ENCODE measurements at places on chromosomes 6 and 20.

DNA sequence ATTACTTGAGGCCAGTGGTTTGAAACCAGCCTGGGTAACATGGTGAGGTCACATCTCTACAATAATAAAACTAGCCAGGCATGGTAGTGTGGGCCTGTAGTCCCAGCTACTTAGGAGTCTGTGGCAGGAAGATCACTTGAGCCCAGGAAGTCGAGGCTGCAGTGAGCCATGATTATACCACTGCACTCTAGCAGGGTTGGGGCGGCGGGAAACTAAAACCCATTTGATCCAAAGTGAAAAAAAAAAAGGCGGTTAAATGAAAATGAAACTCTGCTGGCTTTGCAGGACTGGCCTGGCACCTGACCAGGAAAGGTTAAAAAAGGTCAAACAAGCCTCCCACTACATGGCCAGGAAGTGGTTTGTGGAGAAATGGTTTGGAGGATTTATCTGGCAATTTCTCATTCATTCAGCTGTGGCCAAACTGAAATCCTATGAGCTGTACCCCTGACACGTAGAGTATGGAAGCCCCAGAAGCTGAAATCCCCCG is 36.6 kb downstream of the MTRES1 start:
- DNase-seq = peak; percentile 44

DNA sequence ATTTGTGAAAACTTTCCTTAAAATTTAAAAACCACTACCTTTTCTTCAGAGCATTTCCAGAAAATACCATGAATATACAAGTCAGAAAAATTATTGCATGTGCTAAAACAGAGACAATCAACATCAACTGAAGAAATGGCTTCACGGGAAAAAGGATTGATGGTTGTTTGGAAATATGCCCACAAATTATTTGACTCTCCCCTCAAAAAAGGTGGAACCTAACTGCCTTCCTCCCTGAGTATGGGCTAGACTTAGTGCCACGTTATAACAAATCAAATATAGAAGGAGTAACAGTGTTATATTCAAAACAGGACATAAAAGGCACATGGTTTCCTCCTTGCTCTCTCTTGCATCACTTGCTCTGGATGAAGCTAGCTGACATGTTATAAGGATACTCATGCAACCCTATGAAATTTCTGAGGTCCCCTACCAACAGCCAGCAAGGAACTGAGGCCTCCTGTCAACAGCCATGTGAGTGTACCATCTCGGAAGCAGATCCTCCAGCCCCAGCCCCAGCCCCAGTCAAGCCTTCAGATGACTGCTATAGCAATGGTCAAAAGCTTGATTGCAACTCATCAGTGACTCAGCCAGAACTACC is 8.4 kb downstream of the BTBD9 start:
- no peak for DNase-seq

DNA sequence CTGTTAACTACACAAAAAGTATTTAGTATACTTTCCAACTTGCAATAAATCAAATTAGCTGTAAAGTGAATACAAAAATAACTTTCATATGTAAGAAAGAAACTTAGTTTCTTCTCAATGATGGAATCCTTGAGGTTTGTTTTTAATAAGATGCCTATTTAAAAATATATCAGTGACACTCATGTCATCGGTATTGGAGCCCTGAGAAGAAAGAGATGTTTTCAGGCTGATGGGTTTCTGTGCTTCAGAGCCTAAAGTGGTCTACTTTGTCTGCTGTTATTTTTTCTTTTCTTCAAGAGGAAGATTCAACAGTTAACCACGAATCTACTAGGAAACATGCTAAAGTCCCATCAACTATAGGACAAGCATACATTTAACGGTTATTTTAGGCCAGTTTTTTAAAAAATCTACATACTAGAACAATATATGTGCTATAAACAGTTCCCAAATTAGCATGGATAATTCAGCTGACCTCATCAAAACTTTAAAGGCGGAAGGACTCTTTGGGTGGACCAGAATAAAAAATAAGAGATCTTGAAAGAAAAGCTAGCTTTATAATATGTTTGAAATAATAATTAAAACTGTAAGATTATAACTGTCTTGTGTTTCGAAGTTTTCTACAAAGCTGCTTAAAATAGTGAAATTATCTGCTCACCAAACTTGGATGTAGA is 147.0 kb upstream of the SAMD5 start:
- no peak for DNase-seq

DNA sequence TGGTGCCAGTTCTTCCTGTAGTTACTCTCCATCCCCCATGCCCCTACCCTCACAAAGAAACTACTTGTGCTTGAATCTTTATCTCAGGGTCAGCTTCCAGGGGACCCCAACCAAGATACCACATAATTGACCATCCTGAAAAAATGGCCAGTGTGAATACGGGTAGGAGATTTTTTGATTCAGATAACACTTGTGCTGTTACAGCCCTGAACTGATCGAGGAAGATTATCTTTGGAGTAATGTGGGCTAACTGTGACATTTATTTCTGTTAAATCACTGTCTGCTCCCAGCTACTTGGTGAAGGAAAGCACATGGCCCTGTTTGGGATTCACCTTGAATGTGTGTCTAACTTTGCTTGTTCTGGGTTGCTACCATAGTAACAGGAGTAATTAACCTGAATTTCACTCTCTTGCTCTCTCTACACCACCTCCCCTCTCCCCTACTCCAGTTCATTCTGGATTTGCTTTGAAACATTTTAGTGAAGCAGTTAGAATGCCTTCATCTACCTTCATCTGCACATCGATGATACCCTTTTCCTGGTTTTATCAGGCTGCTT is 219.6 kb upstream of the CHD6 start:
- no peak for DNase-seq

DNA sequence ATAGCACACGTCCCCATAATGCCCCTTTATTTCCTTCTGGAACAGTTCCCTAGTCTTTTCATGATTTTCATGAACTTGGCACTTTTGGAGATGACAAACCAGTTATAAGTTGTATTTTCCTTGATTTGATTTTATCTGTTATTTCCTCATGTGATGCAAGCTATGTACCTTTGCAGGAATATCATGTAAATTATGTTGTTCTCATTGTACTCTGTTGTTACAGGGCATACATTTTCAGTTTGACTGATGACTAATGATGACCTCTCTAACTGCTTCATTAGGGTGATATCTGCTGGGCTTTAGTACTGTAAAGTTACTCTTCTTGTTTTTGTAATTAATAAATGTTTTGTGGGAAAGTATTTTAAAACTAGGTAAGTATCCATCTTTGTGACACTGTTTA is 147.3 kb downstream of the ZFAND3 start:
- DNase-seq = no peak

GRCh38 chr20:11436113-11436905 is 481.4 kb upstream of the BTBD3 start:
- no peak for DNase-seq

- DNase-seq = no peak
These were observed 279.4 kb upstream of the MAN1A1 start for GRCh38 chr6:119628691-119629594.

- DNase-seq = no peak
These were observed 1.4 kb downstream of the BTN1A1 start for GRCh38 chr6:26501482-26501986.

DNA sequence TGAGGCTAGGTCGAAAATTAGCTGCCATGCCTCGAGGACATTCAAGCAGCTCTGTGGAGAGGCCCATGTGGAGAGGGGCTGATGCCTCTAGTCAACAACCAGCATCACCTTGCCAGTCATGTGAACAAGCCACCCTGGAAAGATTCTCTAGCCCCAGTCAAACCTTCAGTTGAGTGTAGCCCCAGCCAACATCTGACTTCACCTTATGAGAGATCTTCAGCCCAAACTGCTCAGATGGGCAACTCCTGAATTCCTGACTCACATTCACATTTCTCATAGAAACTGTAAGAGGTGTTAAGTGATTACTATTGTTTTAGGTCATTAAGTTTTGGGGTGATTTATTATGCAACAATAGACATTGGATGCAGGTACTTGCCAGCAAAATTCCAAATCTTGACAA is 44.9 kb downstream of the GJA10 start:
- no peak for DNase-seq

- DNase-seq = no peak
These were observed 363.8 kb upstream of the SULF2 start for GRCh38 chr20:48148916-48149672.

GRCh38 chr6:126064257-126064747 is 78.0 kb downstream of the TRMT11 start:
- DNase-seq = no peak

- peak; percentile 28 for DNase-seq
These were observed 158.5 kb upstream of the PMEPA1 start for GRCh38 chr20:57868310-57868709.

GRCh38 chr6:12572896-12573827 is 143.4 kb upstream of the PHACTR1 start:
- DNase-seq = no peak

DNA sequence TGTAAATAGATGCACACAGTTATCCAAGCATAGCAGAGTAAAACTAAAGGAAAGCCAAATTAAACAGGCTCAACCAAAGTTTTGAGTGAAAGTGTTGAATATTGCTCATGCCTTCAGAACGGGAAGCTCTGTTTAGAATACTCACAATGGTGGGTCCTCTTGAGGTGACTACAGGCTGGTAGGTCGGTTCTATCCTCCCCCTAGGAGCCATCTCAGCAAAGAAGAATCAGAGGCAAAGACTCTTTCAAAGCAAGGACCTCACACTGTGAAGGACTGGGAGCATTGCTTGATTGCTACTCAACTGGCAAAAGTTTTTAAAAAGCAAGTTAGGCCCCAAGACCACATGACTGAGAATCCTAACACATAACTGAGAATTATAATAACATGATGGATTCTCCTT is 88.4 kb upstream of the JAG1 start:
- no peak for DNase-seq

DNA sequence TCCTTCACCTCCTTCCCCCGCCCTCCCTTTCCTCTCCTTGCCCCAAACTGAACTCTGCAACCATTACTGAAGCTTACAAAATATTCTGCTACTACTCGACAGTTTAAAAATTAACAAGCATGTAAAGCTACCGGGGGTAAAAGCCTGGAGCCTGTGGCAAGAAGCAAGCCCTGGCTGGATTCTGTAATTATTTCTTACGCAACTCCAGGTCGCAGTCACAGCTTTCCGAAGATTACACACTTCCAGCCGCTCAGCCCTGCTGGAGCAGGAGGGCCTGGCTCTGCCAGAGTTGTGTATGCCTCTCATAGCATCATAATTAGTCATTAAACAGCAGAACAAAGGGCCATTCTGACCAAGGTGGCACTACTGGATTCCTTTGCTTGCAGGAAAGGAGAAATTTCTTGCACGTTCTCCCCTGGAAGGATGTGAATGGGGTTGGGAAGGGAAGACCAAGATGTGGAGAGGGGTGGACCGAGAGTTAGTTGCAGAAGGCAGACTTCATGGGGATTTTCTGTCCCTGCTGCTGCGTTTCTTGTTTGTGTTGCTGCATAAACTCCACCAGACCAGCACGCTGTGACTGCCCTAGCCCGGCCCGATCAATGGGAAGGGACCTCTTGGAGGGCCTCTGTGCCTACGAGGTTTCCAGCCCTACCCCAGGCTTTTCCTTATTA is 23.6 kb downstream of the FOXQ1 start:
- DNase-seq = no peak

DNA sequence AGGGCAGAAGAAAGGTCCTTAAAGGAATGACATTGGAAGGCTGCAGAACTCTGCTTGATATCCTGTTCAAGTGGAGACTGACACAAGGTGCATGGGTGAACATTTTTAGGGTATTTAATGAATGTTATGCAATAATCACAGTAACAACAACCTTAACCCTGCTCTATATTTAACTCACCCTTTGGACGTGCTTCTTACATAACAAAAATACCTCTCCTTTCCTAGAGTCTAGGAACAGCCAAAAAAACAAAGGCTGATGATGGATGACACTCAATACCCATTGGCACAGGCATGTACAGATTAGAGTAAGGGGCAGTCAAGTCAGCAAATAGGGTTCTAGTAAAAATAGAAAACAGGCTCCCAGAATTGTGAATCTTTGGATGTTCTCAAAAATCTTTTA is 30.6 kb downstream of the ROS1 start:
- DNase-seq = no peak

DNA sequence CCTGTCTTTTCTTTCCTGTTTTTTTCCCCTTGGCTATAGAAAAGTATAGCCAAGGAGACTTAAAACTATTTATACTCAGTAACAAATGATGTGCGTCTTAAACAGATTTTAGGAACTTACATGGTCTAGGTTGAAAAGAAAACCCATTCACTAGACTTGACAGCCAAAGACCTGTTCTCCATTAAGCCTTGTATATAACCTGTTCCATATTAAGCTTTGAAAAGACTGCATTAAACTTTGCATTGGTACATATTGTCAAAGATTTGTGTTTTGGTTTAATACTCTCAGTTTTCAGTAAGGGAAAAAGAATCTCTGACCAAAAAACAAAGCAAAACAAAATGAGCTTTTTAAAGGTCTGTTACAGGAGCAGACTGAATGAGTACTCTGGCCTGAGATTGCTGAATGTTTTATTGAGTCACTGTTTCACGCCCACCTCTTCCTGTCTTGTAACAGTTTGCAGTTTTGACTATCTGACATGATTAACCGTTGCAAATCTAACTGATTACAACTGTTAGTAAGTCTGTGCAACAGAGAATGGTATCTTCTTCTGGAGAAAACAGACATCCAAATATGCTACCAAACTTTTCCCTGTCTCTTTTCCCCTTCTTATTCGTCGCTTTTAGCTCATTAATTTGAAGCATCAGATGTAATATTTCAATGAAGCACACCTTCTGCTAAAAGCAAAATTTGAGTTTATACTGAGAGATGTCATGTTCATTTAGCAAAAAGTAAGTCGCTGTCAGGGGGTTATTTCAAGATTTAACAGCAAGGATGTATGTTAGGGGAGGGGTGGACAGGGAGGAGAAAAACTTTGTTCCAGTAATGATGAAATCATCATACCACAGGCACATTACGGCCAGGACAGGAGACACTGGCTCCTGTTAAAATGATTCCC is 59.1 kb upstream of the SUPT3H start:
- no peak for DNase-seq

GRCh38 chr6:125639466-125640020 is 109.9 kb upstream of the HEY2 start:
- DNase-seq = no peak

DNA sequence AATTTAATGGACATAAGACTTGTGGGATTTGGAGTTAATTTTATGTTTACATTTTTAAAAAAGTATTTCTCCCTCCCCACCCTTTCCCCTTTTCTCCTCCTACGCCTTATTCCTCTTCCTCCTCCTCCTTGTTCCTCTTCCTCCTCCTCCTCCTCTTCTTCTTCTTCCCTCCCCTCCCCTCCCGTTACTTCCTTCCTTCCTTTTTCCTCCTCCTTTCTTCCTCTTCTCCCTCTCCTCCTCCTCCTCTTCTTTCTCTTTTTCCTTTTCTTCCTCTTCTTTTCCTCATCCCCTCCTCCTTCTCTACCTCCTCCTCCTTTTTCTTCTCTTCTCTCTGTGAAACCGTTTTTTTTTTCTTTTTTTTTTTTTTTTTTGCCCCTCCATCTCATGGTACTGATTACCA is 139.6 kb downstream of the EYA4 start:
- DNase-seq = no peak

- DNase-seq = no peak
These were observed 240.4 kb downstream of the PHACTR1 start for GRCh38 chr6:12956991-12957320.
